ENCODE measurements at places on chromosomes 16 and 17. TPM values are rescaled to one million over a fixed set of nuclear protein-coding genes. Genes with fewer than 3 reads are reported as not detected.

- no peak for DNase-seq
These were observed 22.1 kb downstream of the CDH5 start for GRCh38 chr16:66388350-66389139.

- no peak for DNase-seq
These were observed 7.6 kb downstream of the PITPNA start for GRCh38 chr17:1554751-1555540.

GRCh38 chr16:57102888-57103851 lies 10.8 kb downstream of the CPNE2 start:
- no peak for DNase-seq

DNA sequence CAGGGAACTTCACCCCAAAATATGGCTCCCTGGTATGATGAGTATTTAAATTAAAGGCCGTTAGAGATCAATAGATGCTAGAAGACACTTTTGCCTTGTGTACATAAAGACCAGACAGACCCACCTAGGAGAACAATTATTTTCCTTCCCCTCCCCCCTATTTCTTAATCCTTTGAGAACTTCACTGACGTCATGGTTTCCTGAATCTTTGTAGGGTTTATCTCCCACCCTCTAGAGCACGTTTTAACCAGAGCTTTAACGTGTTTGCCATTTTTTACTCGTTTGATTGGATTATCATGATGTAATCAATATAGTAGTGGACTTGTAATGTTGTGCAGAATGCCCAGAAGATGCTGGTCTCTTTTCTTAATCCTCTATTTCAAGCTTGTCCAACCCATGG lies 22.9 kb upstream of the XYLT2 start:
- no peak for DNase-seq

DNA sequence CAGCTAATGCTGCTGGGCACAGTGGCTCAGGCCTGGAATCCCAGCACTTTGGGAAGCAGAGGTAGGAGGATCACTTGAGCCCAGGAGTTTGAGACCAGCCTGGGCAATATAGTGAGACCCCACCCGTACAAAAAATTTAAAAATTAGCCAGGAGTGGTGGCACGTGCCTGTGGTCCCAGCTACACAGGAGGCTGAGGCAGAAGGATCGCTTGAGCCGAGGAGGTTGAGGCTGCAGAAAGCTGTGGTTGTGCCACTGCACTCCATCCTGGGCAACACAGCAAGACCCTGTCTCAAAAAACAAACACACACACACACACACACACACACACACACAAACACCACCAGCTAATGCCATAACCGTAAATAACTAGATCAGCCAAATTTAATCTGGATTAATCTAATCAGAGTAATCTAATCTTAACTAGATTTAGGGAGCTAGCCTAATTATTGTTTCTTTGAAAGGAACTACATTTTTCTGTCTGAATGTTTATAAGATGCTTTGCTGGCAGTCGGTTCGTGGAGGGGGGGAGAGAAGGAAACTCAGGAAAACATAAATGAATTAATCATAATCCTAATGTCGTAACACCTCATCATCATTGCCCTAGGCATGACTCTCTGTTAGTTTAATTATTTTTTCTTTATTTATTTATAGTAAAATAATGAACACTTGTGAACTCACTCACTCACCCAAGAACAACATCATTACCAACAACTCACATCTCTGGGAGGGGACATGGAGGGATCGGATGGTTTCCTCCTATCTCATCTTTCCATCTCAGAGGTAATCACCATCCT lies 12.5 kb upstream of the RBBP6 start:
- no peak for DNase-seq

DNA sequence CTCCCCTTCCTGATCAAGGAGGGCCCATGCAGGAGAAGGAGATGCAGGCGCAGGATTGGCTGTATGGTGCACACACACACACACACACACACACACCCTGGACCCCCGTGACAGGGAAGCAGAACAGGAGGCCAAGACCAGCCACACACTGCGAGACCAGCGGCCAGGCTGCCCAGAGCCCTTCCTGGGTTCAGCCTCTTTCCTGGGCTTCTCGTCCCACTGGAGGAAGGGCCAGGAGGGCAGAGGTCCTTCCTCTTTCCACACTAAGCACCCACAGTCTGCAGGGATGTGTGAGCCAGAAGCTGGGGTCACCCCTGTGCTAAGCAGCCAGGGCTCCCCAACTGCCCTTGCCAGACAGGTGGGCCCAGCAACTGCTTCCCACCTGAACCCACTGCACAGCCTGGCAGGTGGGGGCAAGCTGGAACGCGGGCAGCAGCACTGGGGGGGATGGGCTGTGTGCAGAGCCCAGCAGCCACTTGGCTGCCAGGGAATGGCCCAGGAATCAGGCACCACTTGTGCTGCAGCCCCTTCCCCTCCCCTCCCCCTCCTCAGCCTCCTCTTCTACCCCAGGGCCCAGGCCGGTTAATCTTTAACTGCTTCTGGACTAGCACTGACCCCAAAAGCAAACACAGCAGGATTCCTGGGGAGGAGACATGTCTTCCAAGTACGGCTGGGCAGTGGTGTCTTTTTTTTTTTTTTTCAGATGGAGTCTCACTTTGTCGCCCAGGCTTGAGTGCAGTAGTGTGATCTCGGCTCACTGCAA lies 44.6 kb upstream of the SLC38A10 start:
- DNase-seq, result no peak

DNA sequence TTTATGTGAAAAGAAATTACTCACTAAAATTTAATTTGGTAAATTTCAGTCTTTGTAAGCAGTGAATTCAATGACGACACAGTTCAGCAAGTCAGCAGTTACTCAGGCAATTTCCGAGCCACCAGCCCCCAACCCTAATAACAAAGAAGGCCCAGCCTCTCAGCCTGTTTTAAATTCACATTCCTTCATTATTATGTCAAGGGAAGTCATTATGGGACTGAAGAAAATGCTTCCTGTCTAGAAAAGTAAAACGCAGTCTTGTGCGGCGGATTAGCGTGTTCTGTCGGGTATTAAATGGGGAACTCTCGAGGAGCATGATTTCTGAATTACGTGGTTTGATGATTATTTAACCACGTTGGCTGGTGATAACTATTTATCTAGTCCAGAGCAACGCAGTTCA lies 177.6 kb downstream of the AIPL1 start:
- no peak for DNase-seq

DNA sequence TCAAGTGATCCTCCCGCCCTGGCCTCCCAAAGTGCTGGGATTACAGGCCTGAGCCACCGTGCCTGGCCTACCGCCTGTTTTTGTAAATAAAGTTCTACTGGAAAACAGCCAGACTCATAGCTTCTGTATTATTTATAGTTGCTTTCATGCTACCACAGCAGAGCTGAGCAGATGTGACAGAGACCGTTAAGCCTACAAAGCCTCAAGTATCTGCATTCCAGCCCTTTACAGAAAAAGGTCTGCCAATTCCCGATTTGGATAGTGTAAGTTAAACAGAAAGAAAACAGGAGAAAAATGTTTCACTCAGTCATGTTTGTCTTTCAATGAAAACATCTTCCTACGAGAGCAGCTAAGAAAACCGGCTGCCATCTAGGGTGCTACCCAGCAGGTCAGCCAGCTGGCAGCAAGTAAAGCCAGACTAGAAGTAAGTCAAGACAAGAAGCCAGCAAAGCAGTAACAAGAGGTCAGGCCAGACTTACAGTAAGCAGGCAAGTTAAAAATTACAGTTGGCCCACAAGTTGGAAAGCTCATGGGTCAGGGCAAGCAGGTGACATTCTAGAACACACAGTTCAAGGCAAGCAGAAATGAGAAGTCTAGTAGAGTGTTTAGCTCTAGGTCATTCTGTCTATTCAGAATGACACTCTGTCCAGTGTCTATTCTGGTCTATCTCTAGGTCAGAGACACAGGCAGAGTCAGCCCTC lies 17.7 kb downstream of the NCBP3 start:
- no peak for DNase-seq

DNA sequence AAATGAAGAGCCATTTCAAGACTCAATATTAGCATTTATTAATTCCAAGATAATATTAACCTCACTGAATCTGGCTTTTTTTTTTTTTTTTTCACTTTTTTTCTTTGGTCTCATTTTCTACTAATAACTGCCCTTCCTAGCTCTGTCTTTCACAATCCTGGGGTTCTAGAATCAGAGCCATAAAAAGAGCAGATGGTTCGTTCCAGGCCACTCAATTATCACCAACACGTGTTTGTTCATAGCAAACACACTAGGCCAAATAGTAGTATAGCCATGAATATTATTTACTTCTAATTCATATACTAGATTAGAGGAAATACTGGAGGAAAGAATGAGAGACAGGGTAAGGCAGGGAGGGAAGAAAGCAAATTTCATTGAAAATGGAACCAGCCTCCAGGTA lies 39.8 kb downstream of the TEX2 start:
- DNase-seq, result no peak

DNA sequence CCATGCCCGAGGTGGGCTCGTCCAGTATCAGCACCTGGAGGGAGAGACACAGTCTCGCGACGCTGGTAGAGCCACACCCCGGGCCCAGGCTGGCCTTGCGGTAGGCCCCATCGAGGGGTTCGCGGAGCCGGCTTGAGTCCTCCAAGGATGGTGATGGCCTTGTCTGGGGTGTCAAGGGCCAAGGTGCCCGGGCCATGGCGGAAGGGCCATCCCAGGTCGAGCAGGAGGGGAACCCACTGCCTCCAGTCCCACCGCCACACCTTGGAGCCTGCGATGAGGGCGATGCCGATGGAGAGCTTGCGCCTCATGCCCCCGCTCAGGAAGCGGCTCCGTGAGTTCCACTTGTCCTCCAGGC lies 29.6 kb upstream of the RNPS1 start:
- DNase-seq, result no peak

- no peak for DNase-seq
These were observed 178.6 kb downstream of the NTN1 start for GRCh38 chr17:9199571-9200551.

DNA sequence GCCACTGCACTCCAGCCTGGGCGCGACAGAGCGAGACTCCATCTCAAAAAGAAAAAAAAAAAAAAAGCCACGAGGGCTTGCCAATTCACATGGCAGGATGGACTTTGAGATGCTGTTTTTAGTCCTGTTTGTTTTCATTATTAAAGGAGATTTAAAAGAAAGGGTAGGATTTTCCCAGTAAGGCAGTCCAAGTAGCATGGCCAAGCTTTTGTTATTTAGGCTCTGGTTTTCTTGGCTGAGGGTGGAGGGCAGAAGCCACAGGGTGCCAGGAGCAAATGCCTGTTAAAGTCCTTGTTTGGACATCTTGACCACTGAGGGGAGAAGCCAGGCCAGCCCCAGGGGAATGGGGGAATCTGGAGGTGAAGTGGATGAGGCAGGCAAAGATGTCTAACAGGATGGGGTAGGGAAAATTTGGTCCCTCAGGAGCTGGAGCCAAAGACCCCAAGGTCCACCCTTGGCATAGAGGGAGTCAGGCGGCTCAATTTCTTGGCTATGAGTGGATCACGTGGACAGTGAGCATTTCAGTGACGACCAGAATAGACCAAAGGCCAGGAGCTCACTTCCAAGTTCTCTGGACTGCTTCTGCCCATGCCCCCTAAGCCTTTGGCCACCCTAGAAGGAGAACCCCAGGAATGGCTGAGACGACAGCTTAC lies 20.8 kb upstream of the PLLP start:
- no peak for DNase-seq

- DNase-seq, result no peak
These were observed 951 bp downstream of the GPS1 start for GRCh38 chr17:82052638-82053059.

- no peak for DNase-seq
These were observed 16.1 kb downstream of the PLK1 start for GRCh38 chr16:23694644-23695373.

- DNase-seq, result no peak
These were observed 5.0 kb downstream of the GLP2R start for GRCh38 chr17:9830711-9831110.

GRCh38 chr16:7644811-7645210 lies 312.2 kb downstream of the RBFOX1 start:
- no peak for DNase-seq

DNA sequence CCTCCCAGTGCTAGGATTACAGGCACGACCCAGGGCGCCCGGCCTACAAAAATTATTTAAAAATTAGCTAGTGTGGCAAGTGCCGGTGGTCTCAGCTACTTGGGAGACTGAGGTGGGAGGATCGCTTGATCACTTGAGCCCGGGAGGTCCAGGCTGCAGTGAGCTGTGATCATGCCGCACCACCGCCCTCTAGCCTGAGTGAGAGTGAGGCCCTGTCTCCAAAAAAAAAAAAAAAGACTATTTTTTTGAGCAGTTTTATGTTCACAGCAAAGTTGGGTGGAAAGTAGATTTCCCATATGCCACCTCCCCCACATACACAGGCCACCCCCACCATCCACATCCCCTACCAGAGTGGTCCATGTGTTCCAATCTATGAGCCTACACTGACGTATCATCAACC lies 84.9 kb downstream of the MGAT5B start:
- no peak for DNase-seq

DNA sequence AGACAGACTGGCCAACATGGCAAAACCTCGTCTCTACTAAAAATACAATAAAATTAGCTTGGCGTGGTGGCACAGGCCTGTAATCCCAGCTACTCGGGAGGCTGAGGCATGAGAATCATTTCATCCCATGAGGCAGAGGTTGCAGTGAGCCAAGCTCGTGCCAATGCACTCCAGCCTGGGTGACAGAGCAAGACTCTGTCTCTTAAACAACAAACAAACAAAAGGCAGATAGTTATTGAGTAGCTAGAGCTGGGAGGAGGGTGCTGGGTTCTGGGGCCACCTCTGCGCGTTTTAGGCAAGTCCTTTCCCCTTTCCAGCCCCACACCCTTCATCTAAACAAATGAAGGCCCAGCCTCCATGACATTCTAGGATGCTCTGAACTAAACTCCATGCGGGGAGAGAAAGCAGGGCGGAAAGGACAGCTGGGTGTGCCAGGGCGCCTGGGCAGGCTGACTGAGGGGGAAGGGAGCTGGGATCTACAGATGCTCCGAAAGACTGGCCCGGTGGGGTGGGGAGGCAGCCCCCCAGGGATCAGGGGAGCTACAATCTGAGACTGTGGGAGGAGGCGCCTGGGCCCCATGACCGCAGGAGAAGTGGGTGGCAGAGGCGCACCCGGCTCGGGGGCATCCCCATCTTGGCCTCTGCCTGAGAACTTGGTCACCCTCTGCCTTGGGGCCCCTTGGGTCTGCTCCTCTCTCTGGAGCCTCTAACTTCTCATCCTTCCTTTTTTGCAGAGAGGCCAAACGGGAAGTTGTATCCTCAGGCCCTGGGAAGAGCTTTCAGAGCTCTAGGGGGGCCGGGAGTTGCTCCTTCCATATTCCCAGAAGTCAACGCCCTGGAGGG lies 910 bp downstream of the ITGAL start:
- DNase-seq, result no peak

The NTN3 gene
- total RNA-seq, result 5.8 TPM

The CEP112 gene
- 10.8 TPM for total RNA-seq

The HAP1 gene
- 0.16 TPM for total RNA-seq

Data from occipital lobe (tissue), 3 donors.